Testis (tissue), 5 donors: ENCODE measurements at places on chromosomes 2 and 18. TPM values are rescaled to one million over a fixed set of nuclear protein-coding genes. Genes with fewer than 3 reads are reported as not detected.

GRCh38 chr2:68218343-68218901 is 33.9 kb downstream of the PPP3R1 start:
- H3K27me3 ChIP-seq: no peaks in the 10 kb centered on the region
- H3K27ac ChIP-seq: no peak overlapping the region
- H3K36me3 ChIP-seq: no peaks in the 10 kb centered on the region
- no peak overlapping the region for H3K4me3 ChIP-seq
- no peak for DNase-seq
- no peaks in the 10 kb centered on the region for H3K4me1 ChIP-seq

GRCh38 chr2:19579461-19579860 is 221.0 kb upstream of the OSR1 start:
- H3K4me3 ChIP-seq: no peak overlapping the region
- H3K27ac ChIP-seq: no peak overlapping the region
- no peak for DNase-seq
- H3K27me3 ChIP-seq: no peaks in the 10 kb centered on the region
- peaks cover 3% of the 10 kb centered on the region for H3K4me1 ChIP-seq
- H3K36me3 ChIP-seq: no peaks in the 10 kb centered on the region

The IL36B gene
- not detected for total RNA-seq

- DNase-seq: peak; percentile 80
- no peak overlapping the region for H3K4me3 ChIP-seq
- no peaks in the 10 kb centered on the region for H3K36me3 ChIP-seq
- peaks cover 25% of the 10 kb centered on the region for H3K4me1 ChIP-seq
- peak overlapping the region; percentile 16 for H3K27ac ChIP-seq
These were observed 16.5 kb downstream of the TWIST2 start for GRCh38 chr2:238864207-238865014.

GRCh38 chr2:216908300-216908699 is 48.4 kb upstream of the TNP1 start:
- no peaks in the 10 kb centered on the region for H3K27me3 ChIP-seq
- no peak overlapping the region for H3K27ac ChIP-seq
- H3K4me1 ChIP-seq: no peaks in the 10 kb centered on the region
- H3K36me3 ChIP-seq: no peaks in the 10 kb centered on the region

GRCh38 chr2:234145057-234145456 is 94.6 kb downstream of the SPP2 start:
- no peaks in the 10 kb centered on the region for H3K27me3 ChIP-seq
- H3K27ac ChIP-seq: no peak overlapping the region
- H3K4me3 ChIP-seq: no peak overlapping the region
- no peaks in the 10 kb centered on the region for H3K4me1 ChIP-seq
- no peak for DNase-seq

The SGO2 gene
- total RNA-seq: 46.0 TPM

The EGR4 gene
- 12.5 TPM for total RNA-seq

DNA sequence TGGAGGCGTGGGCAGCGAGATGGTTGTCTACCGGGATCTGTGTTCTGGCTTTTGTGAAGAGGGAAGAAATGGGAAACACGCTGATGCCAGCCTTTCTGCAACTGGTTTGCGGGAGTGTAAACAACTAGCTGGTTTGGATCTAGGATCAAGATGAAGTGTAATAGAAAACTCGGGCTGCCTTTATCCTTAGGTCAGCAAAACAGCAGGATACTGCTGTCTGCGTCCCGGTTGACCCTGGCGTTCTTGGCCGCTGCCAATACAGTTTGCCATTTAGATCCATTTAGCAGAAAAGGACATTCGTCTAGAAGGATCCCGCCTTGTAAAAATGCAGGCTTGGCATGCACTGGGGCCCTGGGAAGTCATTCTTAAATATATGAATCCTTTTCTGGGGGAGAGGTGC is 42.0 kb downstream of the RAB31 start:
- peaks cover 20% of the 10 kb centered on the region for H3K4me1 ChIP-seq
- no peak for DNase-seq
- H3K27me3 ChIP-seq: no peaks in the 10 kb centered on the region
- H3K36me3 ChIP-seq: no peaks in the 10 kb centered on the region

DNA sequence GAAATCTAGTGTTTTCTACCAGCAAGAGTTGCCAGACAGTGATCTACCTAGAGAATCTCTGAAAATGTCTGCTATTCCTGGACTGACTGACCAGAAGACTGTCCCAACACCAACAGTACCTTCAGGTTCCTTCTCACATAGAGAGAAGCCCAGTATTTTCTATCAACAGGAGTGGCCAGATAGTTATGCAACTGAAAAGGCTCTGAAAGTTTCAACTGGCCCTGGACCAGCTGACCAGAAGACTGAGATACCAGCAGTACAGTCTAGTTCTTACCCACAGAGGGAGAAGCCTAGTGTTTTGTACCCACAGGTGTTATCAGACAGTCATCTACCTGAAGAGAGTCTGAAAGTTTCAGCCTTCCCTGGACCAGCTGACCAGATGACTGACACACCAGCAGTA is 63.8 kb downstream of the ALMS1 start:
- H3K4me3 ChIP-seq: no peak overlapping the region
- no peaks in the 10 kb centered on the region for H3K4me1 ChIP-seq
- no peaks in the 10 kb centered on the region for H3K27me3 ChIP-seq
- no peak overlapping the region for H3K27ac ChIP-seq
- no peaks in the 10 kb centered on the region for H3K36me3 ChIP-seq

- no peaks in the 10 kb centered on the region for H3K36me3 ChIP-seq
- H3K4me3 ChIP-seq: no peak overlapping the region
- H3K27me3 ChIP-seq: no peaks in the 10 kb centered on the region
- peaks cover 33% of the 10 kb centered on the region for H3K4me1 ChIP-seq
- H3K27ac ChIP-seq: peak overlapping the region; percentile 36
These were observed 1.1 kb upstream of the DUSP2 start for GRCh38 chr2:96146153-96146880.

- H3K4me1 ChIP-seq: no peaks in the 10 kb centered on the region
- H3K4me3 ChIP-seq: no peak overlapping the region
- DNase-seq: no peak
- no peak overlapping the region for H3K27ac ChIP-seq
- no peaks in the 10 kb centered on the region for H3K27me3 ChIP-seq
These were observed 120.4 kb upstream of the KLF7 start for GRCh38 chr2:207286106-207286505.

DNA sequence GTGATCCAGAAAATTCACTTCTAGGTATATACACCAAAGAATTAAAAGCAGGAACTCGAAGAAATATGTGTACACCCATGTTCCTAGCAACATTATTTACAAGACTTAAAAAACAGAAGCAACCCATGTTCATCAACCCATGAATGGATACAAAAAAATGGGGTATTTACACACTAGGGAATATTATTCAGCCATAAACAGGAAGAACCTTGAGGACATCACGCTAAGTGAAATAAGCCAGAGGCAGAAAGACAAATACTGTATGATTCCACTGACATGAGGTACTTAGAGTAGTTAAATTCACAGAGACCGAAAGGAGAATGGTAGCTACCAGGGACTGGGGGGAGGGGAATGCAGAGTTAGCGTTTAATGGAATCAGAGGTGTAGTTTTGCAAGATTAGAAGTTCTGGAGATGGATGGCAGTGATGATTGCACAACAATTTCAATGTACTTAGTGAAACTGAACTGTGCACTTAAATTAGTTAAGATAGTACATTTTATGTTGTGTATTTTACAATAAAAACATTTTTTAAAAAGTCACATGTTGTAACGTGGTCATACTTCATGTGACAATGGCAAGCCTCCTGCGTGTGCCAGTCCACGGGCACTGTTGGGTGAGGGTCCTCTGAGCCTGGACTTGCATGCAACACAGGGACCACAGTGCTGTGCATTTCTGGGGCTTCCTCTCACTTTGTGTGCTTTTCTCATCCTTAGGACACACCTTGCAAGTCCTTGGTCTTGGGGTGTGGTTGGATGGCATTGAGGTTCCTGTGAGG is 206.1 kb upstream of the HDAC4 start:
- no peaks in the 10 kb centered on the region for H3K4me1 ChIP-seq
- no peaks in the 10 kb centered on the region for H3K36me3 ChIP-seq
- no peak overlapping the region for H3K4me3 ChIP-seq
- no peak overlapping the region for H3K27ac ChIP-seq

The ANKRD53 gene
- total RNA-seq: 10.6 TPM

GRCh38 chr18:2898186-2898640 is 51.4 kb downstream of the EMILIN2 start:
- H3K4me1 ChIP-seq: peaks cover 14% of the 10 kb centered on the region
- no peak for DNase-seq
- no peak overlapping the region for H3K27ac ChIP-seq
- no peak overlapping the region for H3K4me3 ChIP-seq
- H3K27me3 ChIP-seq: no peaks in the 10 kb centered on the region
- no peaks in the 10 kb centered on the region for H3K36me3 ChIP-seq

The FOXI3 gene
- total RNA-seq: 2.3 TPM

DNA sequence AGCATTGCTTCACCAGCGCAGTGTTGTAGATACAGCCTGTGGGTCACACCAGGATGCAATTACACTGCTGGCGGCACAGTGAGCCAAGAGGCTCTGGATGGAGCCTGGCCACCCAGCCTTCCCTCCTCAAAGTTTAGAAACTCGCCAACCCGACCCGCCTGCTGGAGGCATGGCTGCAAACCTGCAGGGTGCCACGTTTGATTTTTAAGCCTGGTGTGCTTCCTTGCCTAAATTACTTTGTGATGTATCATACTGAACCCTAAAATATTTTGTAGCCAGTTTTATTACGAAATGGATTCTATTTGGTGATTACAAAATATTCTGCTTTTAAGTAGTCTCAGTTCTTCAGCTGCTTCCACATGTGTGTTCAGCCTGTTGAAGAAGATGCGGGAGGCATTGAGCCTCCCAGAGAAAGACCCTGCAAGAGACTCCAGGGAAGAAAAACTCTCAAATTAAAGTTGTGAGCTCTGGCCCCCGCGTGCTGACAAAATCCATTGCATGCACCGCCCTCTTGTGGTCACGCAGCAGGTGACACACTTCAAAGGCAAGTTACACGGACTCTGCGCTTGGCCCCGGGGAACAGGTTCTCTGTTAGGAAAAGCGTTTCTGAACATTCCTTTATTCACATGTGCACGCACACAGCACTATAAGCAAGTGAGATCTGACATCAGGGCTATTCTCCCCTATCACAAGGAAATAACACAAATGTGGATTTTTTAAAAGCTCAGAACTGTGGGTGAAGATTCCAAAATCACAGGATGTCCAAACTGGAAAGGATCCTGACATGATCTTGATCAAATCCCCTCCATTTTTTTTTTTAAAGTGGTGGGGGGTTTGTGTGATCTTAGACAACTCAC is 63.0 kb upstream of the TWIST2 start:
- no peak overlapping the region for H3K27ac ChIP-seq
- no peaks in the 10 kb centered on the region for H3K36me3 ChIP-seq

DNA sequence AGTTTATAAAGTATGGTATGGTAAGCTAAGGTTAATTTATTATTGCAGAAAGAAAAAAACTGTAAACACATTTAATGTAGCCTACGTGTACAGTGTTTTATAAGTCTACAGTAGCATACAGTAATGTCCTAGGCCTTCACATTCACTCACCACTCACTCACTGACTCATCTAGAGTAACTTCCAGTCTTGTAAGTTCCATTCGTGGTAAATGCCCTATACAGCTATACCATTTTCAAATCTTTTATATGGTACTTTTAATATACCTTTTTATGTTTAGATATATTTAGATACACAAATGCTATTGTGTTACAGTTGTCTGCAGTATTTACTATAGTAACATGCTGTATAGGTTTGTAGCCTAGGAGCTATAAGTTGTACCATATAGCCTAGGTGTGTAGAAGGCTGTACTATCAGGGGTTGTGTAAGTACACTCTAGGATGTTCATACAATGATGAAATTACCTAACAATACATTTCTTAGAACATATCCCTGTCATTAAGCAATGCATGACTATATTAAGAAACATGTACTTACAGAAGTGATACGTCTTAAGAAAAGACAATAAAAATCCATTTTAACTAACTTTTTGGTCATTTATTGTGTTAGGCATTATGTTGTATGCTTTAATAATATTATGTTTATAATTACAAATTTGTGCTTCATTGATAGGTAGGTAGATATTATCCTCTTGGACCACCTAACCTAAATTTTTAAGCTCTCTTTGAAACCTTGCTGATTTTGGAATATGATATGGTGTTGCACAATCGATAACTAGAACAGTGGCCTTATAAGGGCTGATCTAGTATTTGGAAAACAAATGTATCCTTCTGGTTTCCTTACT is 51.9 kb downstream of the VRK2 start:
- H3K27ac ChIP-seq: no peak overlapping the region
- no peaks in the 10 kb centered on the region for H3K4me1 ChIP-seq
- DNase-seq: no peak
- H3K36me3 ChIP-seq: no peaks in the 10 kb centered on the region
- no peak overlapping the region for H3K4me3 ChIP-seq

The RGPD5 gene
- 54.0 TPM for total RNA-seq

DNA sequence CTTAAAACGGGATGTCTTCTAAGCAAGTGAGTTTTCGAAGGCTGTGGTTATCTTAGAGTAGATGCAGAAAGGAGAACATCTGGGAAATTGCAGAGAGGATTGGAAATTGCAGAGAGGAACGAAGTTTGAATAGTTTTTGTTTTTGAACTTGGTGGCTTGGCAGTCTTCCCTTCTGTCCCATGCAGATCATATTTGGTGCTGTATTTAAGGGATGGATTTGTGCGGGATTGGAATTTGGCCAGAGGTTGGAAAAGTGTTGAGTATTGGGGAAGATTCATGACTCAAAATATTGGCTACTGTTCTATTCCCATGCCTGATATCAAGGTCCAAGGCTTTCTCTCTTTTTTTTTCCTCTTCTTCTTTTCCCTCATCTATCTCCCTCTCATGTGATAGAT is 18.2 kb downstream of the PTPRM start:
- no peaks in the 10 kb centered on the region for H3K27me3 ChIP-seq
- H3K27ac ChIP-seq: no peak overlapping the region
- H3K4me1 ChIP-seq: no peaks in the 10 kb centered on the region
- no peak overlapping the region for H3K4me3 ChIP-seq

The GKN2 gene
- total RNA-seq: not detected

GRCh38 chr18:44568986-44569385 is 111.7 kb upstream of the SETBP1 start:
- H3K4me1 ChIP-seq: no peaks in the 10 kb centered on the region
- no peak overlapping the region for H3K27ac ChIP-seq
- no peaks in the 10 kb centered on the region for H3K27me3 ChIP-seq
- H3K4me3 ChIP-seq: no peak overlapping the region
- no peak for DNase-seq

DNA sequence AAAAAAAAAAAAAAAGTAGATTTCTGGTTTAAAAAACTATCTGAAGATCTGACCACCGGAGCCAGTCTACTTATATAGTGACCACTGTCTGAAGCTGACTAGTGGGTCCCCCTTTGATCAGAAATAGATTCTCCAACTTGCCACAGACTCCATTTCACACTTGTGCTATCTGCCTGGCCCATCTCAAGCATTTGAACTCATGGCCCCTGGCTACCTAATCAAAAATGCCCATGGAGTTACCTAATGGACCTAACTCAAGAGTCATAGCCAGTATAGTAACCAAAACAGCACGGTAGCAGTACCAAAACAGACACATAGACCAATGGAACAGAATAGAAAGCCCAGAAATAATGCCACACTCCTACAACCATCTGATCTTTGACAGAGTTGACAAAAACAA is 17.0 kb upstream of the ATL2 start:
- H3K27ac ChIP-seq: no peak overlapping the region
- no peak for DNase-seq
- H3K4me3 ChIP-seq: no peak overlapping the region
- H3K36me3 ChIP-seq: no peaks in the 10 kb centered on the region

The HMSD gene
- total RNA-seq: 0.19 TPM

The ZC3H6 gene
- total RNA-seq: 23.4 TPM

- no peak overlapping the region for H3K4me3 ChIP-seq
These were observed 127.2 kb upstream of the SMIM21 start for GRCh38 chr18:75554644-75555185.
